CD4-positive, alpha-beta T cell treated with Interferon alpha-2 for 1 hour (primary cell): ENCODE measurements at places on chromosomes 2 and 18.

- peak; percentile 10 for DNase-seq
Measured at GRCh38 chr2:1750933-1751766, 6.8 kb upstream of the PXDN start.

DNA sequence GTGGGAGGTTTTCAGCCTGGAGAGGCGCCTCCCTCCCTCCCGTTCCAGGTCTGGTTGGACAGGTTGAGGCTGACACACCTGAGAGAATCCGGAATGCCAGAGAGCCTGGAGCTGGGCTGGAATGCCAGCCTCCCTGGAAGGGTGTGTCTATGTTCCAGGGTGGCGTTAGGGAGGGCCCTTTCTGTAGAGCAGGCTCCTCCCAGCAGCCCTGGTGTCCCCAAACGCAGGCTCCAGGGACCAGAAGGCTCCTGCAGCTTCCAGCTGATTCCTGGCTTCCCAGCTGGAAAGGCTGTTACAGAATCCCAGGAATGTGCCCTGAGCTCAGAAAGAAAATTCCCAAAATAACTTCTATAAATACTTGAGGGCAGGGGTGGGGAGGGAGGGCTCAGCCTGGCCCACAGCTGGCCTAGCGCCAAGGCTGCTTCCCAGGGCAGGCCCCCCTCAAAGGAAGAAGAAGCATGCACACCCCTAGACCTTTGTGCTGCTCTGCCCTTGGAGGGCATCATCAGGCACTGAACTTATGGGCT is 85.4 kb downstream of the STPG4 start:
- DNase-seq: no peak

DNA sequence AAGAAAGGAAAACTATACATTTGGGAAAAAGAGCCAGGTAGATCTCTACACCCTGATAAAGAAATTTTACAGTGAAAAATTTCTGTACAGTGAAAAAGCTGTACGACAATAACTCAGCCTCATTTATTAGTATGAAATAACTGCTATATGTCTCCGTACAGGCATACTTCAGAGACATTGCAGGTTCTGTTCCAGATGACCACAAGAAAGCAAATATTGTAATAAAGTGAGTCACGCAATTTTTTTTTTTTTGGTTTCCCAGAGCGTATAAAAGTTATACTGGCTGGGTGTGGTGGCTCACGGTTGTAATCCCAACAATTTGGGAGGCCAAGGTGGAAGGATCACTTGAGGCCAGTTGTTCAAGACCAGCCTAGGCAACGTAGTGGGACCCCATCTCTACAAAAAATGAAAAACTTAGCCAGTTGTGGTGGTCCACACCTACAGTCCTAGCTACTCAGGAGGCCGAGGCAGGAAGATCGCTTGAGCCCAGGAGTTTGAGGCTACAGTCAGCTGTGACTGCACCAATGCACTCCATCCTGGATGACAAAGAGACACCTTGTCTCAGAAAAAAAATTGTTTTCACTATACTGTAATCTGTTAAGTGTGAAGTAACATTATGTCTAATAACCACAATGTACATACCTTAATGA is 28.2 kb upstream of the AMMECR1L start:
- DNase-seq: no peak

- peak; percentile 43 for DNase-seq
Measured at GRCh38 chr2:54899576-54900200, 150.6 kb downstream of the RTN4 start.

- DNase-seq: no peak
Measured at GRCh38 chr18:70047931-70048603, 100.4 kb upstream of the CD226 start.

DNA sequence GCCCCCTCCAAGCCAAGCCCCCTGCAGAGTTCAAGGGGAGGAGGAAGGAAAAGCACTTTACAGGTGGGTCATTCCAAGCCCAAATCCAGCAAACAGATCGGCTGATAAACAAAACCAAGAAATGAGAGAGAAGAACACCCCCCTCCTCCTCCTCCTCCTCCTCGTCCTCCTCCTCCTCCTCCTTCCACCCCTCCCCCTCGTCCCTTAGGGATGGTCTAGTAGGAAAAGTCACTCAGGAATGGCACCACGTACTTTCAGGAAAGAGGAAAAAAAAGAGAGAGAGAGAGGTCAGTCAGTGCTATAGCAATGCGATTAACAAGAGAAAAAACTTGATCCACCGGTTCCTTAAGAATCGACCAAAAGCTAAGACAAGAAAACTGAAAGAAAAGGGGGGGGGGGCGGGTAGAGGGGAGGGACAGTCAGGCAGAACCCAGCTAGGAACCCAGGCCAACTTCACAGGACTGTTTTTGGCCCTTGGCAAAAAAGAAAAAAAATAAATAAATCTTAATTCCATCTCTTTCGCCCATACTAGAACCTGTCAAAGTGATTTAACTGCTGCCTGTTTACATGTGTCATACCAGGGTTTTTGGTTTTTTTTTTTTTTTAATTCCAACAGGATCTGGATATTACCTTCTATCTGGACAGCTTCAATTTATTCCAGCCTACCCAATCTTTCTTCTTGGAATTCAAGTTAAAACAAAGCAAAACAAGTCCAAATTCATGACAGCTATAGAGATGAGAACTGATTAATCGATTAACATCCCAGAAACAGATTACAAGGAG is 906 bp downstream of the IKZF2 start:
- DNase-seq: no peak

DNA sequence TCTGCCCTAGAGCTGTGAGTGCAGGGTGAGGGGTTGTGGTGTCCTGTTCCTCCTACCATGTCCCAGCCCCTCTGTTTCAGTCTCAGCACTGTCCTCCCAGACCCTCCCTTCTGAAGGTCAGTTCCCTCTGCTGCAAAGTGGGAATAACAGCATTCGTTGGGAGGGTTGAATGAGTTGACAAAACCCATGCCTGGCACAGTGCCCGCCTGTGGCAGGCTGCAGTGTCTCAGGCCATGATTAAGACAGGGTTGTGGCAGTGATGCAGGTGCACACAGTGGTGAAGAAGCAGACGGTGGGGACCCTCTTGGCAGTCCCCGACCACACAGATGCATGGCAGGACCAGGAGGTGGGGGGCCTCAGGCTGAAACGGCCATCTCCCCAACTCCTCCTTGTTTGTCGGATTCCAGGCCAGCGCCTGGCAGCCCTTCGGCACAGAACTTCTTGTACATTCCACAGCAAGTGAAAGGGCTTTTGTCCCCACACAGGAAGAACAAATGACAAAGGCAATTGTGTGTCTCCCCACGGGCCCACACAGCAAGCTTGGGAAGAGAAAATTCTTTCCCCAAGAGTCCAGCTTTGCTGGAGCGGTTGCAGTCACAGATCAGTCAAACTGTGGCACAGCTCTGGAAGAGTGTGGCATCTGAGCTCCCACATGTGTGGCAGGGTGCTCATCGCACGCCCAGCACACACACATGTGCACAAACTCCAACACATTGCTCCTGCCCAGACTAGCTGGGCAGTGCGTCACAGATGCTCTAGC is 92.0 kb upstream of the MSH2 start:
- no peak for DNase-seq

DNA sequence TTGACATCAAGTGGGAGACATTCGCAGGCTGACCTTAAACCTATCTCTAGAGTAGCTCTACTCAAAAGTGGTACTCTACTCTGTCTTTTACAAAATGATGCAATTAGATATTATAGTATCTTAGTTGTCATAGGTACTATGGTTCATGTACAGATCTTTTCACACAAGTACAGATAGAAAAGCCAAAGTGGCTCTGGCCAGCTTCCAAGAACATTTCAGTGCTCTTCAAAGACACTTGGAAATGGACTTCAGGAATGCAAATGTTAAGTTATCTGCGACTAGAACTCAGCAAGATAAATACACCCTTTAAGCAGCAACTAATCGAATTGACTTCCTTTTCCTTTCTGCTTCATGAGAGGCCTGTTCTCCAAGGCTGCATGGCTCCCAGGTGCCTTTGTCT is 718.7 kb upstream of the FAM98A start:
- DNase-seq: no peak

DNA sequence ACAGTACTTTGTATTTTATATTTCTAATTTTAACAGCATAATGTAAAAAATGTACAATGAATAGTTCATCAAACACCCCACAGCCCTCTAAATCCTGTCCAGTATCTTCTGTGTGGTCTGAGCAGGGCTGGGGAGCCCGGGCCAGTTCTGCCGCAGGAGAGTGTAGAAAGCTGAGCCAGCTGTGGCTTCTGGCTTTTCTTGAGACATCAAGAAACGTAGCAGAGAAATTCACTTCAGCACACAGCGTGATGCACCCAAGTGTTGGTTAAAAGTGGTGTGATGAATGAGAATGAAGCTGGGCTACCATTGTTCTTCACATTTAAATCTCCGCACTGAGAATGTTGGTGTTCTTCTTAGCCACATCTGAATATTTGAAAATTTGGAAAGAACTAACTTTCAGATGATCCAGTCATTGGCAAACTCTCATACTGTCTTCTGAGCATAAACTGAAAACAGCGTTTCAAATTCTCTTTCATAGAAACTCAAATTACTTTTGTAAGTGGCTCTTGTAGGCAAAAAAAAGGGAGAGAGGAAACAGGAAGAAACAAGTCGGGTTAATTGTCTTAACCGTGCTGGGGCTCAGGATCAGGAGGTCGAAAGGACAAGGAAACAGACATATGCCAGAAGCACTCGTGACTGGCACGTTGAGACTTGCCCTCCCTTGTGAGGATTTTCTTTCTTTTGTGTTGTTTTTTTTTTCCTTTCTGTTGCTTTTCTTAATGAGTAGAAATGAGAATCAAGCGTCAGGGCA is 23.4 kb upstream of the TMEM87B start:
- no peak for DNase-seq

DNA sequence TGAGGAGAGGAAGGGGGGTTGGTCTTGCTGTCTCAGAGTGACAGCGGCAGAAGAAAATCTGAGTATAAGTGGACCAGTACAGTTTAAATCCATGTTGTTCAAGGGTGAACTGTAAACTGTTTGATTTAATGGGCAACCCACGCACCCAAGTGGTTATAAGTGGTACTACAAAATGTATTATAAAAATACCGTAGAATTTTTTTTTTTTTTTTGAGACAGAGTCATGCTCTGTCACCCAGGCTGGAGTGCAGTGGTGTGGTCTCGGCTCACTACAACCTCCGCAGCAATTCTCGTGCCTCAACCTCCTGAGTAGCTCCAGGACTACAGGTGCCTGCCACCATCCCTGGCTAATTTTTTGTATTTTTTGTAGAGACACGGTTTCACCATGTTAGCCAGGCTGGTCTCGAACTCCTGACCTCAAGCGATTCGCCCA is 2.1 kb upstream of the CHCHD5 start:
- peak; percentile 80 for DNase-seq

DNA sequence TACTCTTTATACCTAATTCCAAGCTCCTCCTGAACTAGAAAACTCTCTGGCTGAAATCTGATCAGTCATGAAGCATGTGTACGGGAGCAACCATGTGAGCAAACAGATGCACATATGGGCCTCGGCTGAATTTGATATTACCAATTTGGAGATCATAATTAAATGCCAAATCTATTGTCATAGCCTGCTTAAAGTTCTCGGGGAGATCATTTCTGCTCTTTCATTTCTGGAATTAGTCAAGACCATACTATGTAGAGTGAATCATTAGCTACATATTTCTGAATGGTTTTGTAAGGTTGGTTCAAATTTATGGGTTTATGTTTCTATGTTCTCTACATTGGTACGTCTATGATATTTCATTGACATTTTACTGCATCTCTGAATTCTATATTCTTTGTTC is 205.5 kb downstream of the UBE2E3 start:
- no peak for DNase-seq

- DNase-seq: no peak
Measured at GRCh38 chr18:7661207-7661606, 94.1 kb downstream of the PTPRM start.

GRCh38 chr18:56541340-56541739 is 97.1 kb downstream of the TXNL1 start:
- DNase-seq: no peak

DNA sequence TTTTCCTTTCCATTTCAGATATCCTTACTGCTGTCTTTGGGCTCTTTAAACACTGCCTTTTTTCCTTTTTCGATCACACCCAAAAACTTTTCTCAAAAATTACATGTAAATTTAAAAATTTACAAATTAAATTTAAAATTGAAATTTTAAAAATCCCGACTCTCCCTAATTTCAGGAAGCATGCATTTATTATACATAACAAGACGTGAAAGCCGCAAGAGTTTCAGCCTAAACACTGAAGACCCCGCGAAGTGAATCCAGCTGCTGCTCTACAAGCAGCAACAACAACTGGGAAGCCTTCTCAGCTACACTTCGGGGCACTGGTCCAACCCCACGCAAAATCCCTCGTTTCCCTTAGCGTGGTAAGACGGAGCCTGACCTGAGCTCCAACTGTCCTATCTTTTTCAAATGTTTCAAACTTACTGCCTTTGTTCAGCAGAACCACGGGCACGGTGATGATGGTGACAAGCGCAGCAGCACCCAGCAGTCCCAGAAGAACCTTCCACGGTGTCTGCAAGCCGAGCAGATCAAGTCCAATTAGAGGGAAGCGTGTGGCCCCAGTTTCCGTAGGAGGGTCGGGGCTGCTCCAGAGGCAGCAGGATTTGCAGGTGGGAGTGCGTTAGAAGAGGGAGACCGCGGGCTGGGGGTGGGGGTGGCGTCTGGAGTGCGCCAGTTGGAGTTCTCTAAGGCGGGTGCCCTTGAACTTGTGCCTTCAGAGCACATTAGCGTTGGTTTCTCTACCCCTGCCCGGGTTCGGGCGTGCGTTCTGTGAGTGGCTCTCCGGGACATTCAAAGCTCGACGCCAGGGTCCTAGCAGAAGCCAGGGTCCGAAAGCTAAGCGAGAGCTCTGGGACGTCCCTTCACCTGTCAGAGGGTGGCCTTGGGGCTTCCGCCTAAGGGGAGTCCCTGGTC is 783 bp downstream of the DPP4 start:
- DNase-seq: no peak

DNA sequence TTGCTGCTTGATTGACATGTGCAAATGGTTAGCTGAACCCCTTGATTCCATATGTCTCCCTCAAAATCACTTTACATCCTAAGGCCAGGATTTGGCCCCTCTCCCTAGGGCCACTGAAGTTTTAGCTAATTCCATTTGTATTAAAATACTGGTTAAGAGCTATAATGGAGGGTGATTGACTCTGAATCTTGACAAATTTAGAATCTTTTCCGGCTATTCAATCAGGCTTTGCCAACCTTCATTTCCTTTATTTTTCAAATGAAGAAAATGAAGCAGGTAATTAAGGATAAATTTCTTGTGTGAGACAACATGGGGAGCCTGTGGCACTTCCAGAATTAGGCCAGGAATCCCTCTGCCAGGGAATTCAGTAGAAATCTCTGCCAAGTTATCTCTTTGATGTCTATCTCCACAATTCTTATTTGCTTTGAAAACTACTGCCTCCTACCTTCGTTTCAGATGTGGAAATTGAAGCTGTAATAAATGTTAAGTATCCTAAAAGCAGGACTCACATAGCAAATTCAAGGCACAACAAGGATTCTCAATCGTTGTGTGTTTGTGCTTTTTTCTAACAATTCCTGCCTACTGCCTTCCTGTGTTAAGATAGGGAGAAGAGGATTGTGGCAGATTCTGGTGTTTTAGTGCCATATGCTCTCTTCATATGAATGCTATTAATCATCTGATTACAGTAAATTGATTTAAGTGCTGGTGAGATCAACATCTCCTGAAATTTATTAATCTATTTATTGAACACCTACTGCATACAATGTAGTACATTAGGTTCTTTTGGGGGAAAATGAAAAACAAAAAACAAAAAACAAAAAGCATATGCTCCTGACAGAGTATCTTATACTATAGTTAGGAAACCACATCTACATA is 47.8 kb upstream of the MAP4K3 start:
- no peak for DNase-seq
